ENCODE measurements at places on chromosomes 1 and 21.

GRCh38 chr21:16587141-16587581, 857.4 kb downstream of the USP25 start:
- no peak for DNase-seq

- no peak for DNase-seq
Measured at GRCh38 chr1:216531263-216532239, 108.3 kb upstream of the USH2A start.

DNA sequence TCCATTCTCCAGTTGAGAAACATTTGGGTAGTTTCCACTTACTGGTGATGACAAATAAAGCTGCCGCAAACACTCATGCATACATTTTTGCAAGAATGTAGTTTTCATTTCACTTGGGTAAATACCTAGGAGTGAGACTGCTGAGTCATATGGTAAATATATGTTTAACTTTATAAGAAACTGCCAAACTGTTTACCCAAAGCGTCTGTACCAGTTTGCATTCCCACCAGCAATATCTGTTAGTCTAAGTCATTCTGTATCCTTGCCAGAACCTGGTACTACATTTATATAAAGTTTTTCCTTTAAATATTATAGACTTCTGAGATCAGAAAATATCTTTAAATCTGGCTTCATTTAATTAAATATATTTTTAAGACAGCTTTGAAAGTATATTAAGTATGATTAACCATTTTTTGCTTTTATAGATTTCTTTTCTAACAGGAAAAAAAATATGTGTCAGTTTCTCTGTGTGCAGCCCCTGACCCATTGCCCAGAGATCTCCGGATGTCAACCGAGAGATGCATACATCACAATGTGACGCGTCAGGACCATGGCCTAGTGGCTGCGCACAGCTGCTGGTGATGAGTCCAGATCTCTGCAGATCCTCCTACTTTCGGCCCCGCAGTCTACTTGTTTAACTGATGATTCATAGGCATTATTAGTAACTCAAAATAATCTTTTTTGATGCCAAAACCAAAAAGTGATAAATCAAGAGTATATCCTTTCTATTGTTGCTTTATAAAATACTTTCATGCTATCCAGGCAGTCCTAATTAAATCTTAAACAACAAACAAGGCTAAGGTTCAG, 227.1 kb upstream of the MAP1LC3C start:
- no peak for DNase-seq

DNA sequence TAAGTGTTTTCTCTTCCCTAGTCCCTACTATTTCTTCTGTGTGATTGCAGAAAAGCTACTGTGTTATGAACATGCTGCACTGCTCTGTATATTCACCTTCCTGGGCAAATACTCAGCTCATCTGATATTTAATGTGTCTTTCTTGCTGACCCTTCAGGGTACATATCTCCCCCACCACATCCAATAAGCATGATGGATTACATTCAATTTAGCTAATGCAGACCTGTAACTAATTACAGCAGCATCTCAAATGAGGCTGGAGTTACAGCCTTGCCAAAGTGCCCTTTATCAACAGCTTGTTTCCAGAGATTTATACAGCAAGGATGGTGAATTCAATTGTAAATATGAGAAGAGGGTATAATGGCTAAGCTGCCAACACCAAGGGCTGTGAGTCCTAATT, 144.0 kb downstream of the KCNH1 start:
- no peak for DNase-seq

- DNase-seq = no peak
Measured at GRCh38 chr1:94272388-94272787, 35.0 kb upstream of the ARHGAP29 start.

Measured in stimulated activated CD4-positive, alpha-beta T cell treated with anti-CD3 and anti-CD28 coated beads, Interleukin-2, amount 100 ng/mL, for 48 hours (primary cell).